ENCODE measurements at places on chromosomes 1 and 21.
A peak's percentile ranks its signal among the peaks of the same experiment; 100 is the strongest.

GRCh38 chr1:165109013-165109412 lies 247.5 kb downstream of the LMX1A start:
- no peak for DNase-seq

- DNase-seq: no peak
These were observed 15.1 kb downstream of the TBX15 start for GRCh38 chr1:118973032-118973431.

GRCh38 chr1:111754984-111755330 lies 744 bp upstream of the DDX20 start:
- DNase-seq: peak; percentile 19

DNA sequence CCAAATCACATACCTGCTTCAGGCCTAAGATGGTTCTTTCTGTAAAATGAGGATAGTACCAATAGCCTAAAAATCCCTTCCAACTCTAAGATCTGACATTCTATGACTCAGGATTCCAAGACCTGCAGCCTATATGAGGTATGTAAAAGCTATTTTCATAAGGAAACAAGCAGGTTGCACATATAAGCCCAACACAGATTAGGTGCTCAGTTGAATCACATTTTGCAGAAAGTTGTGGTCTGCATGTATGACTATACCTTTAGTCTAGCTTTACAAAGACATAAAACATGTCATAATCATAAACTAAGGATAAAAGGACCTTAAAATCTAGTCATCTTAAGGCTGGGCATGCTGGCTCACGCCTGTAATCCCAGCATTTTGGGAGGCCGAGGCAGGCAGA lies 7.3 kb downstream of the KTI12 start:
- DNase-seq: no peak

DNA sequence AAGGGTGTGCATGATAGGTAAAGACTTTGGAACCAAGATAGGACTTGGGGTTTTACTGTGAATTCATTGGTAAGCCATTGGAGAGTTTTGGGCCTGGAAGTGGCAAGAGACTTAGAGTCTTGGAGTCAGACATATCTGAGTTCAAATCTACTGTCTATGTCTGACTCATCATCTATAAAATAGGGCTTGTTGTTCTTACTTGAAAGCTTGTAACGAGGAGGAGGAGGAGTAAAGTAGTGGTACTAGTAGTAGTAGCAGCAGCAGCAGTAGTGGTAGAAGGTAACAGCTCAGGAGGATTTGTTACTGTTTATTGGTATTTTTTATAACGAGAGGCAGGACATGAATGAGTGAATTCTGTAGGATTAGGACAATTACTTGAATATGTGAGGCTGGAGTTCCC lies 62.7 kb downstream of the CACHD1 start:
- no peak for DNase-seq

- DNase-seq: no peak
These were observed at the start of gene GJB4 for GRCh38 chr1:34759503-34760357. Gene GJB4 (plus strand): TSS chr1:34759740. CDS start chr1:34761255, 1,515 bp downstream.

- DNase-seq: peak; percentile 80
These were observed at the start of gene SUMO3 for GRCh38 chr21:44817914-44818639. Gene SUMO3 (minus strand): TSS chr21:44818062. CDS start chr21:44817968, 94 bp downstream.

DNA sequence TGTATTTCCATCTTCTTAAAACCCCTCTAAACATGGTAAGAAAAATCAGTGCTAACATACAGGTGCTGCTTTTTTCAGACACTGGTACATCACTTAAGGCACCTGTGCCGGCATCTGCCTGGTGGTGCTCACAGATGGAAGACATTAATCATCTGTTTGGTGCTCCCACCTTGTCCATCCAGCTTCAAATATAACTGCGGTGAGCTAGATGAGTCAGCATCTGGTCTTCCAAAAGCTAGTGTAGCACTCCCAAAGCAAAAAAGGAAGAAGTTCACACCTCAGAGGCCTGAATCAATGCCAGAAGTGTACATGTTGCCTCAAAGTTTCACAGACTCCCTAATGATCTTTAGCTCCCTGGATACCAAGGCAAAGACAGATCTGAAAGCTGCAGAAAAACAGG lies 44.4 kb downstream of the TM2D1 start:
- no peak for DNase-seq

DNA sequence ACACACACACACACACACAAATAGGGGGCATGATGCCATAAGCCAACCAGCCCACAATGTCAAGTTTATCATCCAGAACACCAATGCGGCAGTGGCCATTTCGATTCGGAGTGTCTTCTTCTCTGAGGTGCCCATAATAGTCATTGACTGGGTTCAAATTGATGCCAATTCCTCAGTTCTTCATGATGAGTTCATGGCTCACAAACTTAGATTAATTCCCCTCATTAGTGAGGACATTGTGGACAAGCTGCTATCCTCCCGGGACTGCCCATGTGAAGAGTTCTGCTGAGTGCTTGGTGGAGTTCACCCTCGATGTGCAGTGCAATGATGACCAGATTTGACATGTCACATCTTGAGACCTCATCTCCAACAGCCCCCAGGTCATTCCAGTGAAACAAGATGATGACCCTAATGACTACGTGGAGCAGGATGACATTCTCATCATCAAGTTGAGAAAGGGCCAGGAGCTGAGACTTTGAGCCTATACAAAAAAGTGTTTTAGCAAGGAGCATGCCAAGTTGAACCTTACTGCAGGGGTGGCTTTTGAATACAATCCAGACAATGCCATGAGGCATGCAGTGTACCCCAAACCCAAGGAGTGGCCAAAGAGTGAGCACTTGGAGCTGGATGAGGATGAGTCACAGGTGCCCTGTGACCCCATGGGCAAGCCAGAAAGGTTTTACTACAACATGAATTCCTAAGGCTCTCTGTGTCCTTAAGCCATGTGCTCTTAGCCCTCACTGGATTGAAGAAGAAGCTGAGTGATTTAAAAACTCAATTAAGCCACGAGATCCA lies 211.6 kb upstream of the SAMSN1 start:
- no peak for DNase-seq

Data from stimulated activated CD4-positive, alpha-beta T cell treated with anti-CD3 and anti-CD28 coated beads, Interleukin-4, amount 100 ng/mL, for 4 hours (primary cell).